ENCODE measurements at places on chromosomes 7 and 10. TPM values are rescaled to one million over a fixed set of nuclear protein-coding genes. Genes with fewer than 3 reads are reported as not detected.
A peak's percentile ranks its signal among the peaks of the same experiment; 100 is the strongest.

KCND2 gene
- 2.3 TPM for total RNA-seq

HTRA1 gene
- total RNA-seq: 3.0 TPM

DNA sequence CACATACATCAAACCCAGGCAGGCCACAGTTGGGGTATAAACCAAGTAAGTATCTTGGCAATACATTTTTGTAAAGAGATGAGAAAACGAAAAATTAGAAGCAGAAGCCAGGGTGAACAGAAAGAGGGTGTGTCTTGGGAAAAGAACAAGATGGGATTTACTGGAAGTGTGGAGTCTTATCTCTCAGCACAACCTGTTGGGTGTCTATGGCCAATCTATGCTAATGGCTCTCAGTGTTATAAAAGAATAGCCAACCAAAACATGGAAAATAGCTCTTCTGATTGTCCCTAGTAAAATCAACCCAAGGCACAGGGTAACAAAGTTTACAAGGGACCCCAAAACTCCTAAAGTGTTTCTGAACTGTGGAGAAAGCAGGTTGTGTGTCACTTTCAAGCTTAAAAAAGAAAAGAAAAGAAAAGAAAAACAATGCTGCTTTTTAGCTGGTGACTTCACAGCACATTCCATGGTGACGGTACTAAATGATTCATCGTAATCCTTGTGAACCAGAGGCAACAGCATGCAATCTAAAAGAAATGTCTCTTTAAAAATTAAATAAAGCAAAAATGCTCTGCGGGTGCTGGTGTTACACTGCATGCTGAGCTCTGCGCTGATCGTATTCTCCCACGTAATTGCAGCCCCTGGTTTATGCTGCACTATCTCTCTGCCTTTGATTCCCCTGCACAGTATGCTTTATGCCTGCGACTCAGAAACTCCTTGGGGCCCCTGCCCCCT lies 100.8 kb downstream of the C10orf90 start:
- ATAC-seq: peak; percentile 84

GRCh38 chr7:142919656-142920055 lies 13.9 kb downstream of the TRPV5 start:
- ATAC-seq: no peak

DNA sequence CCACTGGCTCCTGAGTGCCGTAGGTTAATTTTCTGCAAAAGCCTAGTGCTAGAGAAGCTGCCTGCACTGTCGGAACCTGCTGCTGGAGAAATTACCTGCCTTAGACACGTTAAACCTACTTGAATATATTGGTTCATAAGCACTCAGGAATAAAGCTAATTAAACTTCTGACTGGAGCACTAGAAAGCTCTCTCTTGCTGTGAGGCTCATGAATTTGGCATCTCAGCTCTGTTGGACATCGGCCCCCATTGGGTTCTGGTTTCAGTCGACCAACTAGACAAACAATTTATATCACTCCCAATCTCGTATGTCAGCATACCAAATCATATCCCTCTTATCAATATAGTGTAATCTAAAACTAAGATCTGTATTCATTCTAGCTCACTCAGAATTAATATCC lies 52.4 kb upstream of the SEMA3C start:
- ATAC-seq: no peak

DNA sequence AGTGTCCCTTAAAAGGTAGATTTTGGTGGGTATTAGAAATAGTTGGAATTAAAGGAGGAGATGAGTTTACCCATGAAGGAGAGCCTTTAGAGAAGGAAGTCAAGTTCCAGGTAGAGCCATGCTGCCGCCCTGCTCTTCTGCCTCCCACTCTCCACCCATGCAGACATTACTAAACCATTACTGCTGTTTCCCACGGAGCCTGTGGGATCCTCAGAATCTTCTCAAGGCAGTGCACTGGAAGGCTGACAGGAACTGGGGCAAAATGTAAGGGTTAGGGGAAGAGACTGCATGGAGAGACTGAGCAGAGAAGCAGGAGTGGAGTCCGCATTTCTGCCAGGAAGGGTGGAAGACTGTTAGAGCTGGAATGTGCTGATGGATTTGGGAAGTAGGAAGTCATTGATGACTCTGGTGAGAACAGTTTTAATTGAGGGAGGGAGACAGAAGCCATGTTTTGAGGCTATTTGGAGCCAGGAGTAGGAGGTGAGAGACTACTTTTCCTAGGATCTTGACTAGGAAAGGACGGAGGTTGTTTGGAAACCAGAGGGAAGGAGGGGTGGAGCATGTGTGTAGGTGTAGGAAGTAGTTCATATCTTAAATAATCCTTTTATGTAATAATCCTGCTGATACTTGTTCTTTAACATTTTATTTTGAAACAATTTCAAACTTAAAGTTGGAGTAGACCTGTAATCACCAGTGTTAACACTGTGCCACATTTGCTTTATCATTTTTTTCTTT lies 109.0 kb downstream of the CCNY start:
- ATAC-seq: no peak

DNA sequence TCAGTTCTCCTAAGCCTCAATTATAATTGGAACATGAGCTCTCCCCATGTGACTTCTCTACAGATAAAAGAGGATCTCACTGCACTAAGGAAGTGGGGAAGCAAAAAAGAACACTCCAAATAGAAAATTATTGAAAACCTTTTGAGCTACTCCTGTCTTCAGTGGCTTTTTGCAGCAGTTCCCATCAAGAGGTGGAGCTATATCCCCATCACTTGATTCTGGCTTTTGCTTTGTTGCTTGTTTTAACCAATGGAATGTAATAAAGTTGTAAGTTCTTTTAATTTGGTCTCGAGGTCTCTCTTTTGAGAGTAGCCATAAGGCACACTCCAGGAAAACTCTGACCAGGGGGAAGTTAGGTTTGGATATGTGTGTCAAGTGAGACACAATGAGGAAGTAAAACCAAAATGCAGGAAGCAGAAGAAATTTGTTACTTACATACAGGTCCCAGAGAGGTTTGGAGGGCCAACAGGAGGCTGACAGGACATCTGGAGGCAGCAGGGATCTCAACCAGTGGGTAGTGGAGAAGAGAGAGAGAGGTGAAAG lies 569.4 kb downstream of the HTR7 start:
- ATAC-seq: no peak

DNA sequence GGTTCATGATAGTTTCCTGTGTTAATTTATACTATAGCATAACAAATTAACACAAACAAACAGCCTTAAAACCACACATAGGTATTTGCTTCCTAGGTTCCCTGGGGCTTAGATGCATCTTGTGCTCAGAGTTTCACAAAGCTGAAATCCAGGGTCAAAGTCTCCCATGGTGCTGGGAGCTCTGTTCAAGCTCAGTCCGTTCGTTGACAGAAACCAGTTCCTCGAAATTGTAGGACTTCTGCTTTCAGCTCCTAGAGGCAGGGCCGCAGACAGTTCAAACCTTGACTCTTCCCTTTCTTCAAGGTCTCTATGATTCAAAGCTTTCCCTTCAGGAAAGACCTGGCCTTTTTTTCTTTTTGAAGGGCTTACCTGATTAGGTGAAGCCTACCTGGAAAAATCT lies 90.5 kb downstream of the VSTM2A start:
- ATAC-seq: no peak

All from motor neuron (in vitro differentiated cells).